ENCODE measurements at places on chromosomes 6 and 20.

DNA sequence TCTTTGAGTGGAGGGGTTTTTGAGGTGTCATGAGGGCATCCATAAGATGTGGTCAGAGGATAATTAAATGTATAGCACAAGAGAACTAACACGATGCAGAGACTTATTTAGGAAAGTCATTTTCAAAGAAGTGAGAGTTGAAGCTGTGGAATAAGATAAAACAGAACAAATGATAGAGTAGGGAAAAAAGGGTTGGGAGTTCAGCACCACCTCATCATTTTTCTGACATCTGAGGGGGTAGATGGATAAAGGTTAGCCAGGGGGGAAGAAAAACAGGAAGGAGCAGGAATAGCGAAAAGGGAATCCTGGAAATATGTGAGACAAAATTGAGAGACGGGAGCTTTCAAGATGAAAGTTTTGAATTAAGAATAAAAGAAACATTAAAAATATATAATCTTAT is 434.2 kb downstream of the NKAIN2 start:
- no peak for DNase-seq
- H3K36me3 ChIP-seq: no peaks in the 10 kb centered on the region
- H3K4me3 ChIP-seq: no peak overlapping the region
- H3K27ac ChIP-seq: no peak overlapping the region

- peak overlapping the region; percentile 49 for H3K4me3 ChIP-seq
- peaks cover 84% of the 10 kb centered on the region for H3K4me1 ChIP-seq
- no peak for DNase-seq
These were observed 7.1 kb downstream of the AMD1 start for GRCh38 chr6:110881546-110882273.

GRCh38 chr6:40160826-40161225 is 226.6 kb upstream of the MOCS1 start:
- H3K4me3 ChIP-seq: no peak overlapping the region
- peaks cover 43% of the 10 kb centered on the region for H3K27me3 ChIP-seq
- no peaks in the 10 kb centered on the region for H3K4me1 ChIP-seq
- H3K36me3 ChIP-seq: no peaks in the 10 kb centered on the region
- no peak for DNase-seq
- H3K27ac ChIP-seq: no peak overlapping the region

- peaks cover 35% of the 10 kb centered on the region for H3K27me3 ChIP-seq
- no peak overlapping the region for H3K4me3 ChIP-seq
- DNase-seq: no peak
- no peaks in the 10 kb centered on the region for H3K4me1 ChIP-seq
- H3K36me3 ChIP-seq: no peaks in the 10 kb centered on the region
These were observed 21.2 kb downstream of the TGM2 start for GRCh38 chr20:38143646-38144554.

DNA sequence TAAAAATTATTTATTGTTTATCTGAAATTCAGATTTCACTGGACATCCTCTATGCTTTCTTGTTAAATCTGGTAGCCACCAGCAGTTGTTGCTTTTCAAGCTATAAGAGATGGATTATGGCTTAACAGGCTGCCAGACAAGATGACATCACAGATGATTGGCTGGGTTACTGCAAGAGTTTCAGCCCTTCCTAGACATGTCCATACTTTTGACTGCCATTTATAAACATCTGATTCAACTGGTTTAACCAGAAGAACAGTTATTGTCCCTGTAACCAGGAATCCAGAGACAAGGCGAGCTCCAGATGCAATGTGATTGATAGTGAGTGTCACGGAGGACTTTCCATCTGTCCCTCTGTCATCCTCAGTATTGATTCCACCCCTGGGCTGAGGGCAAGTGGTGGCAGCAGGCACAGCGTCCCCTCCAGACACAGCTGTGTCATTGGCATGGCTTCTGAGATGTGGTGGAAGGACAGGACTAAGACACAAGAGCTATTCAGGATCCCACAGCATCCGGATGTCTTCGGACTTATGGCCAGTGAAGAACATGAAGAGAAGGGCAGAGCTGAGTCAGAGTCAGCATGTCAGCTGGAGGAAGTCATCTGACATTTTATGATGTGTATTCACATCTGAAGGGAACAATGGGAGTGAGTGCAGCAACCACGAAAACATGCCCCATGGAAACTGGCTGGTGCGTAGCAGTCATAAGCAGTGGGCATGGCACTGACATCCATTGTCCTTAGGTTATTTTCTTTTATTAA is 284.5 kb upstream of the CDYL start:
- H3K27me3 ChIP-seq: peaks cover 21% of the 10 kb centered on the region
- no peak for DNase-seq
- H3K36me3 ChIP-seq: no peaks in the 10 kb centered on the region
- peaks cover 5% of the 10 kb centered on the region for H3K4me1 ChIP-seq

DNA sequence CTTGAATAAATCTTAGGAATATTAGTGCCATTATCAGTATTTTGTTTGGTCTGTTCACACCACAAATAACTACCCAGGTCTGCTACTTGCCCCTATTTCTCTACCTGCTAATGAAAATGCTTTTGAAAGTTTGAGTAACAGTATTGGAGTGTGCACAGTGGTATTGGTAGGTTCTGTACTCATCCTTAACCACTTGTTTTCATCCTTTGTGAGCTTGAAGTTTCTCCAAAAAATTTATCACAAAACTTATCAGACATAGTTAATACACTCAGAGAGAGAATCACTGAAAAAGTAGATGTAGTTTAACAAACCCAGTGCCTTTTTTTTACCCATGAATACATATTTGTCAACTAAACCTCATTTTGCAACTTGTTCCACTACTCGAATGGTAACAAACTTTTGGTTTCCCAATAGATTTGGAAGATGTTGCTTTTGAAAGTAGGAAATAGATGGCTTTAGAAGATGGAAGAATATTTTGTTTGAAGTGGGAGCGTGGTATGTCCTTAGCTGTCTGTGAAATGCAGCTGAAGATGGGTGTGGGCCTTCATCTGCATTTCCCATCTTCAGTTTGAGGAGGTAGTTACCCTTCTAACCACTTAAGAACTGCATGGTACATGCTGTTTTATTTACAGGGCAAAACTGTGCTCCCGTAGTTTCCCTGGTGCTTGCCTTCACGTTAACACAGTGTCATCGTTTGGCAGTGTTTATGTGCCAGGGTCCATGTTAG is 9.0 kb downstream of the PTPN1 start:
- no peaks in the 10 kb centered on the region for H3K27me3 ChIP-seq
- H3K4me3 ChIP-seq: peak overlapping the region; percentile 78
- H3K4me1 ChIP-seq: peaks cover 89% of the 10 kb centered on the region
- H3K27ac ChIP-seq: peak overlapping the region; percentile 92
- peaks cover 13% of the 10 kb centered on the region for H3K36me3 ChIP-seq

DNA sequence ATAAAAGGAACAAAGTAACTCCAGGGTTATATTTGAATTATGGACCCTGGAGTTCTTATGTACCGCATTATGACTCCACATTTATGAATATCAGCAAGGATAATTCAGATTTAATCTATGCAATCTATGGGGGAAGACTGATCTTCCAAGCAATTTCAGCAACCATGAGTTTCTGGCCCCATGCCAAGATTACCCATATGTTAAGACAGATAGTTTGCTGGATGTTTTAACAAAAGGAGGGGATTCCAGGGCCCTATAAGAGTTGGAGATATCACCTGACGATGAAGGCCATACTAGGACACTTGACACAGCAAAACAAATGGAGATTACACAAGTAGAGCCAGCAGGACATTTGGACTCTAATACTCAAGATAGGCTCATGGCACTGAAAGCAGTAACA is 45.9 kb upstream of the PLN start:
- peaks cover 19% of the 10 kb centered on the region for H3K36me3 ChIP-seq
- H3K27me3 ChIP-seq: no peaks in the 10 kb centered on the region
- no peak overlapping the region for H3K4me3 ChIP-seq

- H3K27me3 ChIP-seq: no peaks in the 10 kb centered on the region
- no peak overlapping the region for H3K4me3 ChIP-seq
- H3K36me3 ChIP-seq: no peaks in the 10 kb centered on the region
- no peaks in the 10 kb centered on the region for H3K4me1 ChIP-seq
These were observed 273.3 kb upstream of the IRAK1BP1 start for GRCh38 chr6:78593898-78594667.

DNA sequence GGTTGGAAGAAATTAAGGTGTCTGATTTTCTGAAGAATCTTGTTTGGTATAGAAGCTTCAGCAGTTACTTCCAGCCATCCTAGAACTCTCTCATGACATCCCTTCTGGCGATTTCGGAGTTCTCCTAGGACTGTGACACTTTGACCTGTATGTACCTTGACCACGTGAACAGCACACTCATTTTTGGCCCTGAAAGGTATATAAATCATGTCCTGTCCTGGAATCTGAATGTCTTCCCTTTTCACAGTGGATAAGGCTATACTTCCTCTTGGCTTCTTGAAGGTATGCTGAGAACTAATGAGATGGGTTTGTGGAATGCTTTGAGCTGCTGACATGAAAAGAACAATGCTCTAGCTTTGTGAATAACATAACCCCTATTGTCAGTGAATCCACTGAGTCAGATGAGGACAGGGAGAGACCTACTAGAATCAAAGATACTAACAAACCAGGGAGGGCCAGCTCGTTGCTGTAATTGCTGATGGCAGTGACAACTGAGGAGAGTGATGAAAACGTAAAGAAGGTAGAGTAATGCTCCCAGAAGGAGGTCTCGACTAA is 6.0 kb upstream of the ZDHHC14 start:
- no peaks in the 10 kb centered on the region for H3K27me3 ChIP-seq
- no peak overlapping the region for H3K27ac ChIP-seq
- no peak overlapping the region for H3K4me3 ChIP-seq
- H3K36me3 ChIP-seq: no peaks in the 10 kb centered on the region

DNA sequence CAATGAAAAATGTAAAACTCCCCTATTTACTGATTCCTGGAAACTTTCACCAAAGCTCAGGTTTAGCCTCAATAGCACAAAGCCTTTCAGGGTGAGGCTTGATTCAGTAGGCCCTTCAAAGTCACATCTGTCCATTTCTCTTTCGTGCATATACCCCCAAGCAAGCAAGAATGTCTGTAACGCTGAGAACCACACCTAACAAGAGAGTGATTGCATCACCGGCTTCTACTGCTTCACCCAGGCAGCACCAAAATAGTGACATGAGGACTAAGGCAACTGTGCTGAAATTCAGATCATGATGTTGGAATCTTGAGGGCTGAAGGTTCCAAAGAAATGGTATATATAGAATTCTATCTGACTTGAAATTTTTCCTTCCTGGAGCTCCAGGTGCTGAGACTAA is 26.1 kb downstream of the CGA start:
- no peaks in the 10 kb centered on the region for H3K4me1 ChIP-seq
- no peak for DNase-seq
- no peak overlapping the region for H3K27ac ChIP-seq
- peaks cover 3% of the 10 kb centered on the region for H3K27me3 ChIP-seq
- H3K36me3 ChIP-seq: no peaks in the 10 kb centered on the region

DNA sequence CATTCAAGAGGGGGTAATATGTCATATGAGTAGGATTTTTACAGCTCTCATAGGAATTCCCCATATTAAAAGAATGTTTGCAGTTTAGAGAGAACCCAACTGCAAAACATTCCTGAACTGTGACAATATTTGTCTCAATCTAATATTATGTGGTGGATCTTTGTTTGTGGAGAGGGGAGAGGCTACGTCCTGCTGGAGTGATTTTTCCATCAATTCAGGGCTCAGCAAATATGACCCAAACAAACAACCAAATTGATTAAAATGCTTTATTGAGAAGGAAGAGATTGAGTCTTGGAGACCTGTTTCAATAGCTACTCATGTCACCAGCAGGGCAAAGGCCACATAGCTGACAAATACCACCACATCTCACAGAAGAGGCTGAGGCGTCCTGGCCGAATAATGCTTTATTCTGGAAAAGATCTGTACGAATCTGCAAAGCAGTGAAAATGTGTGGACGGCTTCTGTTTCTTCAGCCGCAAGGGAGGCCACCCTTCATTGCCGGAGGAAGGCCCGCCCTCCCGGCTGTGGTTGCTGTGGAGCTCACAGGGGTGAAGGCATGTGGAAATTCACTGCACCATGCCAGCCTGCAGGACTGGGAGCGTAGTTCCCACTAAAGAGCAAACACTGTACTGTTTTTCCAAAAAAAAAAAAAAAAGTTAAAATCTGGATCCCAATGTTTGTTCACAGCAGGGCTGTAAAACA is 89.7 kb upstream of the QKI start:
- no peaks in the 10 kb centered on the region for H3K4me1 ChIP-seq
- H3K27me3 ChIP-seq: peaks cover 34% of the 10 kb centered on the region
- H3K27ac ChIP-seq: no peak overlapping the region
- no peak for DNase-seq

DNA sequence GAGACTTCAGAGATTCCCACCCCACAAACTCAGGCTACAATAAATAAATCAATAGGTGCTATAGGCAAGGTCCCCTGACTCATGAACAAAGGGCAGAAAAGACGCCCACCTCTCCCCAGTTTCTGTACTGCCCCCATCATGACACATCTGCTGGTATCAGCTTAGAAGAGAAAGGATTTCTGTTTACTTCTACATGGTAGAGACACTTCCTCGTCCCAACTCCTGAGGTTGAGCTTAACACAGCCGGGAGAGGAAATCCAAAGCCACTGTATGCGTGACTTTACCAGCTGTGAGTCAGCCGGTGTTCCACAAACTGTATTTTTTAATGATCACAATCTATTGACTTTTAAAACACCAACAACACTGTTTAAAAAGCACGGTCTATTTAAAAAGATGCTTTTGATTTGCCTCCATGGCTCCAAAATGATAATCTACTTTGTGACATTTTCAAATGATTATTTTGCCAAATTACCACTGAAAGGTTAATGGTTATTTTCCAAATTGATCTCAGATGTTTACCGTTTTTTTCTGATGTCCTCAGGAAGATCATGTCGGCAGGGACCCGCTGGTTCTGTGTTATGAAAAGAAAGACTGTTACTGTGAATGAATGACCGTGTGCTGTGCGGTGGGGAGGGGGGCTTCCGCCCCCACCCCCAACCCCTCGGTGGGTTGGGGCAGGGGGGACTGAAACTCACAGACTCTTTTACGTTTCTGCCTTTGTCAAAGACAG is 72.5 kb downstream of the ATP9A start:
- no peaks in the 10 kb centered on the region for H3K36me3 ChIP-seq
- H3K4me1 ChIP-seq: peaks cover 11% of the 10 kb centered on the region
- no peak overlapping the region for H3K4me3 ChIP-seq
- no peaks in the 10 kb centered on the region for H3K27me3 ChIP-seq

GRCh38 chr20:19070026-19070425 is 142.4 kb upstream of the SLC24A3 start:
- H3K4me1 ChIP-seq: peaks cover 4% of the 10 kb centered on the region
- H3K36me3 ChIP-seq: no peaks in the 10 kb centered on the region
- H3K27me3 ChIP-seq: peaks cover 6% of the 10 kb centered on the region
- no peak overlapping the region for H3K27ac ChIP-seq
- no peak for DNase-seq

DNA sequence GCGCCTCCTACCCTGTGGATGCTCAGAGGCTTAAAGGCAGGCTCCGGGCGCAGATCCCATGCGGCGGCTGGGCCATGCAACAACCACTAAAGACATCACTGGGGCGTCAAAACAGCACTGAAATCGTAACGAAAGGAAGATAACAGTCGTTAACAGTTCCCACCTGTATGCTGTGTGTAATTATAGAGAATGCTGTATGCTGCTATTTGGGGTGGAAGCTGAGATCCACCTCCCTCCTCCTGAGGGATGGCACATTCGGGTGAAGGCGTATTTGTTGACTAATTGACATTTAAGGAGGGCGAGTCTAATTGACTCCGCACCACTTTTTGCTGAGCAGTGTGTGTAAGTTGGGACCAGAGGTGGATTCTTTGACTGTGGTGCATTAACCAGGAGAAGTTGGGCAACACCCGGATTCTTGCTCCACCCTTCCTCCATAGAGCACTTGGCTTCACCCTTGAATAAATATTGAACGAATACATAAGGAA is 687 bp downstream of the SLC35A1 start:
- peaks cover 5% of the 10 kb centered on the region for H3K36me3 ChIP-seq
- H3K4me3 ChIP-seq: peak overlapping the region; percentile 92
- peaks cover 4% of the 10 kb centered on the region for H3K27me3 ChIP-seq
- H3K4me1 ChIP-seq: peaks cover 13% of the 10 kb centered on the region
- DNase-seq: no peak

GRCh38 chr6:111597291-111598086 is 8.2 kb downstream of the TRAF3IP2 start:
- peaks cover 11% of the 10 kb centered on the region for H3K4me1 ChIP-seq
- no peak overlapping the region for H3K27ac ChIP-seq
- H3K4me3 ChIP-seq: no peak overlapping the region
- H3K27me3 ChIP-seq: no peaks in the 10 kb centered on the region
- no peak for DNase-seq

Measured in central memory CD8-positive, alpha-beta T cell (primary cell).